NCI-H1417 treated with DMSO at 0.1 percent for 48 hours (cell line): ENCODE measurements at places on chromosomes 3 and 15.

- DNase-seq, result peak; percentile 18
These were observed 1.1 kb upstream of the EPHA6 start for GRCh38 chr3:96813134-96813819.

DNA sequence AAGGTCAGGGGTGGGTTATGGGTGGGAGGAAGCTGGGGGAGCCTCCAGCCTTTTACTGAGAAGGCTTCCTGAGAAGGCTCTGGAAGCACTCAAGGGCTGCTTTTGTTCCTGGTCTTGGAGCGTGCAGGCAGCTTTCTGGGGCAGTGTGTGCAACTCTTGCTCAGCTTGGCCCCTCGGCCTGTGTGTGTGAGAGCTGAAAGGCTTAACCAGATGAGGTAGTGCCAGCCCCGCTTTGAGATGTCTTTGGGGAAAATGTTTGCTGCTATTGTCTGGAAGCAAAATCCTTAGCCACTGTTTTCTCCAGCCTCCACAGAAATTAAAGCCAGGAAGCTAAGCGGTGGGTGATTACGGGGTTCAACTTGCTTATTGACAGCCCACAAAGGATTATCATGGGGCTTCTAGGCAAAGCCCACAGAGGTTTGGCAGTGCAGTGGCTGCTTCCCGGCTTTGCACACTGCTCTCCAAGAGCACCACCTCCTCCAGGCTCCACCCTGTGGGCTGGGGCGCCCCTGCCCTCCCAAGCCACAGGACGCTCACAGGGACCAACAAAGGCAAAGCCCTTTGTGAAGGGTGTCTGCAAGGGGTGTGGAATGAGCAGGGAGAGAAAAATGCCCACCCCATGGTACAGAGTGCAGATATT, 121.7 kb upstream of the TLE3 start:
- no peak for DNase-seq

DNA sequence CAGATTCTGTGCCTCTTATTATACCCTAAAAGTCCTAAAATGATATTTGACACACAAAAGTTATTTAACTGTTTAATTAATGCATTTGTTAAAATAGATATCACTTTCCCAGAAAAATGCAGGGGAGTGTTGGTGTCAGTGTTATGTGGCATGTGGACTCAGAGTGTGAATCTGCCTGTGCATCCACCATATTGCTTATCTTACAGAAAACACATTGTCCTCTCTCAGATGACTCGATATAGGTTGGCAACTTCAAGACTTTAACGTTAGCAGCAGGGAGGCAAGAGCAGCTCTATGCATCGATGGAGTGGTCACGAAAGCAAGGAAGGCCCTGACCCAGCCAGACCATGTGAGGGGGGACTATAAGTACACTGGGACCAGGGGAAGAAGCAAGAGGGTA, 165.4 kb upstream of the DCBLD2 start:
- DNase-seq, result no peak

DNA sequence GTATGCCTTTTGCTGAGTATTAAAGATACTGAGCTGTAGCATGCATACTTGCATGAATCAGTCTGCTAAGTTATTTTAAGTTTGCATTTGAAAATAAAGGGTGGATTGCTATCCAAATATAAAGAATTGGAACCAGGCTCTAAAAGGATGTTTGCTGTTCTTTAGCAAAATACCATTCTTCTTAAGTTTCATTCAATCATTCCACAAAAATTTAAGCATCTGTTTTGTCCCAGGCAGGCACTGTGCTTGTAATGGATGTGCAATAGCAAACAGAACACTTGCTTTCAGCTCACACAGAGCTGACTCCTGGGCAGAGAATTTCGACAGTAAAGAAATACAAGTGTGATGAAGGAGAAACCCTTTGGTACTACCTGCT, 151.1 kb downstream of the PGPEP1L start:
- DNase-seq, result no peak

- DNase-seq, result no peak
These were observed 35.6 kb downstream of the RTP4 start for GRCh38 chr3:187403768-187404288.
